Naive thymus-derived CD8-positive, alpha-beta T cell (primary cell): ENCODE measurements at places on chromosomes 5 and 9. TPM values are rescaled to one million over a fixed set of nuclear protein-coding genes. Genes with fewer than 3 reads are reported as not detected.

PRELID2 gene
- total RNA-seq, result not detected

GRCh38 chr5:137236252-137236651, 262.9 kb downstream of the SPOCK1 start:
- no peak for DNase-seq

- DNase-seq, result no peak
These were observed 649.1 kb downstream of the BNC2 start for GRCh38 chr9:16221366-16221765.

DNA sequence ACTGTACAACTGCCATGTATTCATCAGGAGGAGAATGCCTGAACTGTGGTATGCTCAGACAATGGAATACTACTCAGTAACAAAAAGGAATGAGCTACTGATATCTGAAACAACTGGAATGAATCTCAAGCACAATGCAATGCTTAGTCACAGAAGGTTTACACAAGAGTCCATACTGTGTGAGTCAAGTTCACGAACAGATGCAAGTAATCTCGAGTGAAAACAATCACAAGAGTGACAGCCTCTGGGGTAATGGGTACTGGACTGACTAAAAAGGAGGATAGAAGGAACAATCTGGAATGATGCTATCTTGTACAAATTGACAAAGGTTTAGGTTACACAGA, 19.5 kb upstream of the GOLGA1 start:
- no peak for DNase-seq

- no peak for DNase-seq
These were observed 3.0 kb upstream of the ERGIC1 start for GRCh38 chr5:172830876-172831662.
